Stimulated activated CD4-positive, alpha-beta T cell treated with anti-CD3 and anti-CD28 coated beads, TNF-alpha, amount 100 ng/mL, for 1 hour (primary cell): ENCODE measurements at places on chromosomes 1 and 21.

DNA sequence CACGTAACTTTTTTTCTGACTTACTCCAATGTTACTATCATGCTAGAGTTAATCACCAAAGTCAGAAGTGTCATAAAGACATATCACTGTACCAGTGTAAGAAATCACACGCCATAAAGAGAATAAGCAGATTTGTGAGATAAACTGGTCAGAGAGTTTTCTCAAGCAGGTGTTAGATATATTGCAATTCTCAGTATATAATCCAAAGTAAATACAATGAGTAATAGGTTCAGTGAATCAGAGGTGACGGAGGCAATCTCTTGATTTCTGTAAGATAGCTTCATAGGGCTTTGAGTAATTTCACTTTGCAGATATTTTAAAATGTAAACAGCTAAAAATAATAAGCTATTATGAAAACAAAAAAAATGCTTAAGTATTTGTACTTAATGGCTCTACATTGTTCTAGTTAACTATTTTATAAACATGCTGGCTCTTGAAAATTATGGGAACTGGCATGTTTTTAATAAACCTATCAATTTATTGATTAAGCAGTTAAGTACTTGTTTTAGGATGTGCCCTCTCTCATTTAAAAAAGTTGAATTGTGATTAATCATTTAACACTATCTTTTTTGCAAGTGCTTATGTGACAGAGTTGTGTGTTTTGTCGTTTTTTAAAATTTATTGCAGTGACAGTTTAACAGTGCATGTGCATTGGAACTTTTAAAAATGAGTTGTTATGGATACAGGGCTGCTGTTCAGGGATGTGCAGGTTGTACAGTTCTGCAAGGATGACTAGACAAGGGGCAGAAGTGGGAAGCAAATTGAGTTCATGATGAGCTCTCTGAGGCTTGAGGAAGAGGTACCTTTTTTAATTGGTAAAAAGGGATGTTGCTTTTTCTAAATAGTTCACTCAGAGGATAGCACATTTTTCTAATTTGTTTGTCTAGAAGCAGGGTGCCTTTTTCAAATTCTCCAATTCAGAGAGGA is 119.1 kb downstream of the USP25 start:
- no peak for DNase-seq

GRCh38 chr1:157168015-157168414 is 29.8 kb upstream of the ETV3 start:
- DNase-seq = no peak

DNA sequence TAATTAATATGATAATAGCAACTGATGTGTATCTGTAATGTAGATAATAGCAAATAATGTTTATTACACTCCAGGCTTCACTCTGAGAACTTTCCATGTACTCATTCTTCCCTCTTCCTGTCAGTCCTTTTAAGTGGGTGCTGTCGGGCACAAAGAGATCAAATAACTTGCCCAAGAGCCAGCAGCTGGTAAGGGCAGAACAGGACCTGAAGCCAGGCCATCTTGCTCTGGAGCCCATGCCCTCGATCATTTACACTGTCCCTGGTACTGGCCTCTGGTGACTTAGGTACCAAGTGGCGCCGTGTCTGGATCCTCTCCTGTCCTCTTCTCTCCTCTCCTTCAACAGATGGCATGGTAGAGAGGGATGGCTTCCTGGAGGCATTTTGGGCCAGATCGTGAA is 97.2 kb downstream of the VPS13D start:
- no peak for DNase-seq

DNA sequence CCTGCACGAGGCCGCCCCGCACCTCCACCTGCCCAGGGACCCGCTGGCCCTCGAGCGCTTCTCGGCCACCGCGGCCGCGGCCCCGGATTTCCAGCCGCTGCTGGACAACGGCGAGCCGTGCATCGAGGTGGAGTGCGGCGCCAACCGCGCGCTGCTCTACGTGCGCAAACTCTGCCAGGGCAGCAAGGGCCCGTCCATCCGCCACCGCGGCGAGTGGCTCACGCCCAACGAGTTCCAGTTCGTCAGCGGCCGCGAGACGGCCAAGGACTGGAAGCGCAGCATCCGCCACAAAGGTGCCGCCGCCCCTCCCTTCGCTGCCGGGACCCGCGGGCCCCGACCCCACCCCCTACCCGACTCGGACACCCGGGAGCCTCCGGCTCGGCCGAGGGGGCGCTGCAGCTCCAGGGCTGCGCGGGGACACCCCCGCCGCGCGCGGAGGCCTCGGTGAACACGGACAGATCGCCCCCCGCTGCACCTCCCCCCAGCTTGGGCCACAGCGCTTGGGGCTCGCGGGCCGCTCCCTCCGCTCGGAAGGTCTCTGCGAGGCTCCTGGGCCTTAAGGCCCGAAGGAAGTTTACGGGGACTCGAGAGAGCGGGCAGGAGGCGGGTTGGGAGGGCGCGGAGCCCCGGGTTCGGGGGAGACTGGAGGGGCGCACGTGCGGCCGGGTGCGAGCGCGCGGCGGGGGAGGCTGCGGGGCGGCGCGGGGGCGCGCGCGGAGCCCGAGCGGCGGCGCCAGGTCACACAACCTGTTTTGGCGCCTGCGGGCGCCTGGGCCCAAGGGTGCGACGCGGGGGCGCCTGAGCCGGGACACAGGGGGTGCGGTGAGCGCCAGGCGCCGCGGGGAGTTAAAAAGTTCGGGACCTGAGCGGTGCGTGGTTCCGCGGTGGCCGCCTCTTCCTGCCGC is 1.2 kb downstream of the SAMD11 start:
- DNase-seq = no peak

DNA sequence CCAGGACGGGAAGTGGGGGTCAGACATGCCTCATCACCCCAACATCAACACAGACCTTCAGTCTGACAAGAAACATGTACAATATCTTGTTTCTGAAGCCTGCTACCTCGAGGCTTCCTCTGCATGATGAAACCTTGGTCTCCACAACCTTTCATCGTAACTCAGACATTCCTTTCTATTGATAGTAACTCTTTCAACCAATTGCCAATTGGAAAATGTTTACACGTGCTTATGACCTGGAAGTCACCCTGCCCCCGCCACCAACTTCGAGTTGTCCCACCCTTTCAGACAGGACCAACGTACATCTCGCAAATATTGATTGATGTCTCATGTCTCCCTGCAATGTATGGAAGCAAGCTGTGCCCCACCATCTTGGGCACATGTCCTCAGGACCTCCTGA is 159.5 kb downstream of the ETS2 start:
- no peak for DNase-seq

- DNase-seq = no peak
Observed at GRCh38 chr1:226578946-226579578, 30.5 kb downstream of the STUM start.

- no peak for DNase-seq
Observed at GRCh38 chr1:48555271-48555670, 83.3 kb upstream of the SPATA6 start.

GRCh38 chr1:41661428-41662060 is 177.1 kb upstream of the EDN2 start:
- DNase-seq = no peak

- no peak for DNase-seq
Observed at GRCh38 chr1:65151641-65152040, 3.6 kb downstream of the AK4 start.

GRCh38 chr1:199452627-199453026 is 574.9 kb upstream of the NR5A2 start:
- no peak for DNase-seq

DNA sequence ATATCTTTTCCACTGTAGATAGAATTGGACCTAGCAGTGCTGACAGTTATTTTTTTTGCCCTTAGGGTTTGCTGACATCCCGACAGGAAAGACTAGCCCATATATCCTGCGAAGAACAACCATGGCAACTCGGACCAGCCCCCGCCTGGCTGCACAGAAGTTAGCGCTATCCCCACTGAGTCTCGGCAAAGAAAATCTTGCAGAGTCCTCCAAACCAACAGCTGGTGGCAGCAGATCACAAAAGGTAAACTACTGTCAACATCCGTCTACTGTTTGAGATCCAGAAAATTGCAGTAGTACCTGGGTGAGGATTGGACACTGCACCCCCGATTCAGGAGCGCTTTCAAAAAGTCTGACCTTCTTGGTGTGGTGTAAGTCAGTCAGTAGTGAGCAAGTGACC is 55.8 kb downstream of the CENPF start:
- no peak for DNase-seq

DNA sequence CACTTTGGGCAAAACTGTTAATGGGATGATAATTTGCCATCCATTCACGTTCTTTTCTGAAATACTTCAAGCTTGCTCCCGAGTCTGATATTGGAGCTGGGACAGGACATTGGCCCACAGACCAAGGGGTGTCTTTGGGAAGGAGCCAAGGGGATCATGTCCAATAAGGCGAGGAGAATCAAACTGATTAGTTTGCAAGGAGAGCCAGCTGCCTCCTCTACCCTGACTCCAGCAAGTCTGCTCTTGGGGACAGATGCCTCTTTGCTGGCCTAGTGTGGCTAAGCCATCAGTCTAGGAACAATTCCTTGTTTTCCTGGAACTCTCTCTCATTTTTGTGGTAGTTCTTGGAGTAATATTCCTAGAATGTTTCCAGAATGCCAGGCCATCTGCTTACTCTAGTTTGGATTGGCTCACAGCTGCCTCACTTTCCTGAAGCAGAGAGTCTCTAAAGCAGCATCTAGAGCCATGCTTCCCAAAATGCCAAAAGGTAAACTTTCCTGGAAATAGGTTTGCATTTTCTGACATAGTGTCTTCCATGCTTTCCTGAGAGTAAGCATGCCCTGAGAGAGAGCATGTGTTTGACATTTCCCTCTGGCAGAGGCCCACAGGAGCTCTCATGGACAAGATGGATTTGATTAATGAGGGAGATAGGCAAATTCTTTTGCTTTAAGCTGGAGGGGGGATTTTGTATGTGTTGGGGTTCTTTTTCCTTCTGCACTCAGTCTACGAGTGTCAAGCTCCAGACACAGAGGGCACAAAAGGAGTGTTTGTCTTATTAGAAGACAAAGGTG is 145.6 kb downstream of the GDAP2 start:
- no peak for DNase-seq

GRCh38 chr1:168751195-168751650 is 22.2 kb upstream of the DPT start:
- DNase-seq = no peak

DNA sequence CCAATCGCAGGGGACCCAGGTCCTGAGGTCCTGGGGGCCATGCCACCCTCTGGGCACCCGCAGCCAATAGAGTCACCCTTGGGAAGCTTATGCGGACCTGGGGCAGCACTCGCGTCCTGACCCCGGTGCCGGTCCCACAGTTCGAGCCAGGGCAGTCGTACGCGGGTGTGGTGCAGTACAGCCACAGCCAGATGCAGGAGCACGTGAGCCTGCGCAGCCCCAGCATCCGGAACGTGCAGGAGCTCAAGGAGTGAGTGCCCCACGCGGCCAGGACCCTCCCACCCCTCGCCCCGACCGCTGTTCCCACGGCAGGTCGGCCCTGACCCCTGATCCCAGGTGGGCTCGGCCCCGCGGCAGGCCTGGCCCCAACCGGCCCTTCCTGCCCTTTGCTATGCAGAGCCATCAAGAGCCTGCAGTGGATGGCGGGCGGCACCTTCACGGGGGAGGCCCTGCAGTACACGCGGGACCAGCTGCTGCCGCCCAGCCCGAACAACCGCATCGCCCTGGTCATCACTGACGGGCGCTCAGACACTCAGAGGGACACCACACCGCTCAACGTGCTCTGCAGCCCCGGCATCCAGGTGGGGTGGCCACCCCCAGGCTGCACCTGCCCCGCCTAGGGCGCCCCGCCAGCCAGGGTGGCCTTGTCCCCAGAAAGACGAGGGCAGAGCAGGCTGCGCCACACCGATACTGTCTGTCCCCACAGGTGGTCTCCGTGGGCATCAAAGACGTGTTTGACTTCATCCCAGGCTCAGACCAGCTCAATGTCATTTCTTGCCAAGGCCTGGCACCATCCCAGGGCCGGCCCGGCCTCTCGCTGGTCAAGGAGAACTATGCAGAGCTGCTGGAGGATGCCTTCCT is 20.5 kb downstream of the COL6A1 start:
- no peak for DNase-seq

DNA sequence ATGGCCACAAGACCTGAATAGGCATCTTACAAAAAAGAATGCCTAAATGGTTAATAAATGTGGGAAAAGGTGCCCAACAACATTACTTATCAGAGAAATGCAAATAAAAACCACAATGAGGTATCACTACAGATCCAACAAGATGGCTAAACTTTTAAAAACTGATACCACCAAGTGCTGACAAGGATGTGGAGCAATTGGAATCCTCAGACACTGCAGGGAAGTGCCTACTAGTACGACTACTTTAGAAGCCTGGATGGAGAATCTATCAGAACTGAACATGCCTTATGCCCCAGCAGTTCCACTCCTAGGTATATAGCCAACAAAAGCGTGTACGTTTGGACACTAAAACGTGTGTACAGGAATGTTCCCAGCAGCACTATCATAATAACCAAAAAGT is 19.9 kb downstream of the TNFRSF8 start:
- DNase-seq = no peak

- no peak for DNase-seq
Observed at GRCh38 chr1:56844545-56845136, 10.0 kb upstream of the C8A start.

DNA sequence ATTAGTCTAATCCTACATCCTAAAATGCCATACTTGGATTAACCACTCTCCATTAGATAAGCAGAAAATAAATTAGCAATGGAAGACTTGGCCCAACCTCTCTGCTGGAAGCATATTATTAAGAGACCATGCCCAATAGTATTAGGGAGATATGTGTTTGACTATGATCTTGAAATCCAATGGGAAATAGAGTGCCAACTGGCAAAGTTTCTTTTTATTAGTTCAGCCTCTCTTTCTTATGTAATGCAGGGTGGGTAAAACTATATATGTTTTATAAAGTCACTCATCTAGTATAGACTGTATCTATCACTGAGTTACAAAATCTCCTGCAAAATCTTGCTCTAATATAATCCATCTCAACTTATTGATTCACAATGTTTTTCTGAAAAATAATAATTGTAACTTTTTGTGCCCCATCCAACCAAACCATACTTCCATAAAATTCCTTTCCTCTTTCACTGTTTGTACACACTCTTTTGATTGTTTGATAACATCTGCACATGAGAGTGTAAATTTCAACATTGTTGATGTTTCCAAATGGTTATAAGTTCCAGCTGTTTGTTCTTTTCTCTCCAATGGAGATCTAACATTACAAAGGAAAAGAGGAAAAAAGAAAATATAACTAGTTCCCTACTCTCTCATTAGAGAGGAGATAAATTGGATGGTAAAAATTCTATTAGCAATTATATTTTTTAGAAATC is 408.1 kb upstream of the ADGRL2 start:
- DNase-seq = no peak

DNA sequence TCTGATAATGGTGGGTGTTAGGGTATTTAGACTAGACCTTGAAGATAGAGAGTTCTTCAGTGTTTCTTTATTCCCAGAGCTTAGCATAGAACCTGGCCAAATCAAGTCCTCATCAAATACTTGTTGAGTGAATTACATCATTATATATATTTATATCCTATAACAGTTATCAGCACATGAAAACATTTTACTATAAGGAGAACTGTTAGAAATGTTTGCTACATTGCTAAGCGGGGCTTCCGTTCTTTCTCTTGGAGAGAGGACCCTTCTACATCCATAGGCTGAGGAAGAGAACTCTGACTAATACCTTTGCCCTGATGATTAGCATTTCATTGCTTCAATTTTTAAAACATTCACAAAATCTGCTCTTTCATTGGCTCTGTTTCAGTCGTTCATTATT is 66.5 kb upstream of the NBL1 start:
- no peak for DNase-seq
